ENCODE measurements at places on chromosomes 3 and 15. TPM values are rescaled to one million over a fixed set of nuclear protein-coding genes. Genes with fewer than 3 reads are reported as not detected.

DNA sequence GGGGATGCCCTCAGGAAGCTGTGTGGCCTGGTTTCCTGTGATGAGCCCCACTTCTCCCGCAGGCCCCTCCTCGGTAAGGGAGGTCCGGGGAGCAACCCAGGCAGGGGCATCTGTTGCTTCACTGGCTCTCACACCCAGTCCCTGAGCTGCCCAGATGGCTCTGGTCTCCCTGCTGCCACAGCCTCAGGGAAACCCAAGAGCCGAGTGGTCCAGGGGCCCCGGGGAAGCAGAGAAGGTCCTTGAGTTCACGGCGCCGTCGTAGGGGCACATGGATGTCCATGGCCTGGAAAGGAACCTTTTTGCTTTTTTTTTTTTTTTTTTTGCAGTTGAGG is 13.3 kb upstream of the LRRC15 start:
- no peak for DNase-seq

GRCh38 chr3:71010726-71011455 is 572.6 kb downstream of the FOXP1 start:
- DNase-seq, result peak; percentile 31

GRCh38 chr3:182238126-182238525 is 526.4 kb downstream of the SOX2 start:
- no peak for DNase-seq

DNA sequence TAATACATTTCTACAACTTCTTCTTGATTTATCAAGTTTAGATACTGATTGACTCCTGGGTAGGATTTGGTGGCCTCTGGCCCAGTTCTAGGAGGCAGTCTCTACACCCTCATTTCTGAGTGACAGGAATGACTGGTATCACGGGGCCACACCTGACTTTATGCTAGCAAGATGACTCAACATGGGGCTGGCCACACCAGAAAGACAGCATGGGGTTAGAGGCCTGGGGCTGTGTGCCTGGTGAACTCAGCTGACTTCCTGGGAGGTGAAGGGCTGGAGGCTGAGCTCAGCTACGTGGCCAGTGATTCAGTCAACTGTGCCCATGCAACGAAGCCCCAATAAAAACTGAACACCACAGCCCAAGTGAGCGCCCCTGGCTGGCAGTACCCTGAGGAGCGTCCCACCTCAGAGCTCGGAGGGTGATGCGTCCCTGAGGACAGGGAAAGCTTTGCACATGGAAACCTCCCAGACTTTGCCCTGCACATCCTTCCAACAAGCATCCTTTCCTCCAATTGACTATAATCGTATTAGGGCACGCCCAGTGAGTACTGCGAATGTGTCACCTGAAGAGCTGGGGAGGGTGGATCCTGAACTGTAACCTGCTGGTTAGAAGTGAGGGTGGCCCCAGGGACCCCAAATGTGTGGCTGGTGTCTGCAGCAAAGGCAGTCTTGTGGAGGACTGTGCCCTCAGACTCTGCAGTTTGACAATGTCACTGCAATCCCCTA is 57.2 kb downstream of the NIPA2 start:
- peak; percentile 34 for DNase-seq

DNA sequence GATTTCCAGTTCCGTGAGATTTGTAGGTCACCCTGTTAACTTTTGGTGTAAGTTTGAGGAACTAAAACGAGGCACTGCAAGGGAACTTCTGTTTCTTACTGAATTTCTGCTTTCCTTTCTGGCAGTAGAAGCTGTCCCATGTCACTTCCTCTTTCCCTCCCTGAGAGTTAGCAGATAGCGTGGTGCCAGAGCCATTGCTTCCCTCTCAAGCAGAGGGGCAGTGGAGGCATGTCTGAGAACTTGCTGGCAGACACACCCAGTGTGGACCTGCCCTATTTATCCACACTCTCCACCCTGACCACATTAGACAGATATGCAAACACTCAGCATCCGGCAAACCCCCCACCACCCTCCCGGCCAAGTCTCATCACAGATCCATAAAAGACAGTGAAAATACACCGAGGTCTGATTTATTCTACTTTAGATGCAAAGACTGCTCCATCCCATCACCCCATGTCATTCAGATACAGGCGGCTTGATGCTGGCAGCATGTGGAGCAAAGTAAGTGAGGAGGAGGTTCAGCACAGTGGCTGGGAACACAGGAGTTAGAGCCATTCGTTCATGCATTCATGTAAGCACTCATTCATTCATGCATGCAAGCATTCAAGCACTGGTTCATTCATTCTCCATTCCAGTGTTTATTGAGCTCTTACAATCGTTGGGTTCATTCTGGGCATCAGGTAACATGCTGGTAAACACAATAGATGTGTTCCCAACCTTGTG is 324.7 kb downstream of the SHQ1 start:
- no peak for DNase-seq

GRCh38 chr3:35592589-35593295 is 46.6 kb upstream of the ARPP21 start:
- DNase-seq, result no peak

The AHSG gene
- not detected for polyA plus RNA-seq

The CYP1A2 gene
- polyA plus RNA-seq, result not detected

DNA sequence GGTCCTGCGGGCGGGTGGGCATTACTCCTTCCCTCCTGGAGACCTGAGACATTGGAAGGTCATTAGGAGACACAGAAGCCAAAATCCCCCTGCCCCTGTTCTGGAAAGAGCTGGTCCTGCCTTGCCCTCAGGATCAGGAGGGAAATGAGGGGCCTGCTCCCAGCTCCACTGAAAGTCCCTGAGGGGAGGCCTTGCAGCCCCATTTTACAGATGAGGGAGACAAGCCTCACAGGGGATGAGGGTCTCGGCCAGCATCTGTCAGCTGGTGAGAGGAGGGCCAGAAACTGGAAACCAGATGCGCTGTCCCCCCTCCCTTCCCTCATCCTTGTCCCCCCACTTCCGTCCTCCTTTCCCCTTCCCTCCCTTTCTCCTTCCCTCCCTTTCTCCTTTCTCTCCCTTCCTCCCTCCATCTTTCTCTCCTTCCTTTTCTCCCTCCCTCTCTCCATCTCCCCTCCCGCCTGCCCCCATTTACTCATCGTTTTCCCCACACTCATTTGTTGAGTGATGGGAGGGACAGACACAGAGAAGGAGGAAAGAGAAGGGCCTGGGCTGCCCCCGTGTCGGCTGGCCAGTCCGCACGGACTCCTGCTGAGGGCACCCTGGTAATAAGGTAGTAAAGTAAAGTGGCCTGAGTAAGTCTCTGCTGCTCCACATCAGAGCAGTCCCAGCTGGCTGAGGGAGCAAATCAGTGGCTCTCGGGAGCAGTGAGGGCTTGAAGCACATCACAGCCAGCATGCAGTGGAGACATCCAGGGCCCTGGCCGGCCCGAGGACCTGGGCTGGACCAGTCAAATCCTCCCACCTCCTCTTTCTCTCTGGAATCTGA is 112.4 kb upstream of the ALDH1A3 start:
- no peak for DNase-seq

GRCh38 chr3:14658978-14659377 is 7.4 kb downstream of the CCDC174 start:
- DNase-seq, result no peak

DNA sequence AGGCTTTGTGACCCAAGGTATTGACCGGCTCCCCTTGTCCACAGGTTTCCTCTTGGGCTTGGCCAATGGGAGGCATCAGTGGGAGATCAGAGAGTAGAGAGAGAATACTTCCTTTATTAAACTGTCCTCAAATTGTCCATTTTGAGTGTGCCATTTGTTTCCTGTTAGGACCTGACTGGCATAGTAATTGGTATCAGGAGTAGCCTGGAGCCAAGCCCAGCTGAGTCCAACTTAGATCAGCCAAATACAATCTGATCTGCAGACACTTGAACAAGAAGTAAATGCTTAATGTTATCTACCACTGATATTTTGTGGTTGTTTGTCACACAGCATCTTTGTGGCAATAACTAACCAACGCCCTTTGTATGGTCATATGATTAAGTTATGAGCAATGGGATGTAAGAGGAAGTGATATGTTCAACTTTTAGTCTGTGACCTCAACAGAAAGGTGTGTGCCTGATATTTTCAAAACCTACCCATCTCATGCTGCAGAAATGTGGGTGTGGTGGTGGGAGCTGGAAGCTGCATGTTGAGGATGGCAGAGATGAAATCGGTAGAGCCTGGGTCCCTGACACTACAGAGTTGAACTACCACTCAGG is 13.3 kb downstream of the MYD88 start:
- DNase-seq, result no peak

GRCh38 chr15:98286831-98287230 is 326.3 kb downstream of the ARRDC4 start:
- no peak for DNase-seq

The RETNLB gene
- polyA plus RNA-seq, result not detected

DNA sequence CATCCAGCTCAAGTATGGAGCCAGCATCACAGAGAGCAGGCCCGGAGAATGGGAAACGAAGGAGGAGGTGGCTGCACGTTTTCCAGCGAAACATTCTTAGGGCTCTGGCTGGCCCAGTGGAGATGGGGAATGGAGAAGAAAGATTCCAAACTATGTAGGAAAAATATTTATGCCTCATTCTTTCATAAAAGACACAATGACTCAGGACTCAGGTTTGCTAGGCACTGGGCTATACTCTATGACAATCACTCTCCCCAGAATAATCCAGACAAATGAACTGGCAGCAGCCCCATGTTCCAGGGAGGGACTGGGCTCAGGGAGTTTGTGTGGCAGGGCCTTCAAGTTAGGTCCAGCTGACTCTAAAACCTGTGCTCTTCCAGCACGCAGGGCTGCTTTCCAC is 110.8 kb upstream of the RAD18 start:
- DNase-seq, result peak; percentile 23

The MOBP gene
- not detected for polyA plus RNA-seq

The GPR171 gene
- polyA plus RNA-seq, result not detected

DNA sequence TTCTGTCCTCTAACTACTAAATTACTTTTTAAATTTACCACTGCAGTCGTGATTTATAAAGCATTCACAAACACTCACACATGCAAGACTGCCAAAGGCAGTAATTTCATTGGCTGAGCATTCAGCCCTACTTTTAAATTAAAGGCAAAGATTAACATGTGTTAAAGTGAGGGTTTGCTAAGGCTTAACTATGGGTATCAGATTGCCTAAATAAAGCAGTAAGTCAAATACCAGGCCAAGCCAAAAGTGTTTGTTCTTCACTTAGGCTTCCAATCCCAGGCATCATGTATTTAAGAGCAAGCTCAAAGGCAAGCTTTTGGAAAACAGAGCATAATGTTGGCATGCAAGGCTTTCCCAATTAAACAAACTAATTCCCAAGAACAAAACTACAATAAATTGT is 187.3 kb downstream of the SUCNR1 start:
- DNase-seq, result no peak

DNA sequence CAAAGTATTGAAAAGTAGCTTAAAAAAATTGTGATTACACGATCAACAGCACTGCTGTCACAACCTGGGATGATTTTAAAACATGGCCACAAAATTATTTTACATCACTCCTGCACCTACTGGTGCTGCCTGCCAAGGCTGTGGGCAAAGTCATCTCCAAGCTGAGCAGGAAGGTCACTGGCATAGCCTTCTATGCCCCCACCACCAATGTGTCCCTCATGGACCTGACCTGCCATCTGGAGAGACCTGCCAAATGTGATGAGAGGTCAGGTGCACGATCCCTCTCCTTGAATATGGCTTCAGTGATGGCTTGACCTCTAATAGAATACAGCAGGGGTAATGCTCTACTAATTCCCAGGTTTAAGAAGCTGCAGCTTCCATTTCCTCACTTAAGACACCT is 57.8 kb downstream of the PIK3CB start:
- no peak for DNase-seq

GRCh38 chr3:21783839-21784238 is 32.8 kb upstream of the ZNF385D start:
- DNase-seq, result no peak

GRCh38 chr3:131031660-131032059 is 5.0 kb downstream of the NEK11 start:
- DNase-seq, result no peak

The IL17RE gene
- 8.6 TPM for polyA plus RNA-seq

DNA sequence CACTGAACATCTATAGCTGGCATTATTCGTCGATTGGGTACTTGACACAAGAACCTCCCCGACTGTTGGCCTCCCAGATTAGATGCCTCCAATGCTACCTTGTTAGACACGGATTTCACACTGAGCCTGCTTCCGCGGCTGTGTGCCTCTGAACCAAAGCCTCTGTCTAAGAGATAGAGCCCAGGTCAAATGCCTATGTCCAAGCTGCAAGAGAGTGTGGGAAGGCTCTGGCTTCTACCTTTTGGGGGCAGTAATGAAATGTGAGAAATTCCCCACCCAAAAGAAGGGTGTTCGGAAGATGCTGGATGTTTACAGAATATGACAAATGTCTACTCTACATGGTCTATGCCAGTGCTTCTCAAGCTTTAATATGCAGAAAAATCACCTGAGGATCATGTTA is 2.0 kb upstream of the RPUSD2 start:
- no peak for DNase-seq

The TRIM69 gene
- 5.3 TPM for polyA plus RNA-seq

DNA sequence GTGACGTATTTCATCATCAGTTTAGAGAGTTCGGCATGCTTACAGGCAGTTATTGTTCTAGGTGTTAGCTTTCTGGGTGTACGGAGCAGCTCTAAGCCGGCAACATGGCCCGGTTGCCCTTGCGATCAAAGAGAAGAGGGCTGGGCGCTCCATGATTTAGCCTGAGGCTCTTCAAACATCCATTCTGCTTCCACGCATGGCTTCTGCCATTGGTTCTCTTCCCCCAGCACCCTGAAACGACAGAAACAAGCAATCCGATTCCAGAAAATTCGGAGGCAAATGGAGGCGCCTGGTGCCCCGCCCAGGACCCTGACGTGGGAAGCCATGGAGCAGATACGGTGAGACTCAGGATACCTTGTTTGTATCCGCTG is 574 bp downstream of the NGRN start:
- peak; percentile 4 for DNase-seq

The LRCH3 gene
- 30.4 TPM for polyA plus RNA-seq

GRCh38 chr15:100704281-100705055 is 102.1 kb downstream of the ASB7 start:
- peak; percentile 92 for DNase-seq

- DNase-seq, result no peak
Observed at GRCh38 chr3:193014902-193015301, 97.2 kb upstream of the MB21D2 start.

The GOLGA8H gene
- polyA plus RNA-seq, result not detected

- DNase-seq, result no peak
Observed at GRCh38 chr15:45744236-45744589, 109.4 kb downstream of the SQOR start.

- no peak for DNase-seq
Observed at GRCh38 chr15:66072616-66073361, 180.8 kb downstream of the MEGF11 start.

- DNase-seq, result peak; percentile 33
Observed at GRCh38 chr3:149964291-149964690, 6.4 kb downstream of the PFN2 start.

- DNase-seq, result peak; percentile 22
Observed at GRCh38 chr3:104887069-104887468, 479.6 kb upstream of the ALCAM start.

DNA sequence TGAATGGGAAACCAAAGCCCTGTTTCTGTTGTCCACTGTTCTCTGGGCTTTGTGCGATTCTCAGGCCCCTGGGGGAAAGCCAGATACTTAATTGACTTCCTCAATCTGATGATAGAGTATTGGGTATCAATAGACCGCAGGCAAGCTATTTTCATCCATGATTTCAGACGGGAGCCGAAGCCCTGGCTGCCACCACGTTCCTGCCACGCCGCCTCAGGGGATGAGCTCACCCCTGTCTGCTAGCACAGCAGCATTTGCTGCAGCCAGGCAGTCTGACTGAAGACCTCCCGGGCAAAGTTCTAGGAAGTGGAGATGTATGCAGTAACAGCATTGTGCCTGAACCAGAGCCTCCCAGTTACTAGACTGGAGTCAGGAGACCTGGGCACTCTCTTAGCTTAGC is 69.8 kb downstream of the ISG20 start:
- no peak for DNase-seq

The ABCC5 gene
- polyA plus RNA-seq, result 17.7 TPM

GRCh38 chr3:16671690-16672089 is 66.5 kb upstream of the DAZL start:
- no peak for DNase-seq
